Keratinocyte (primary cell): ENCODE measurements at places on chromosomes 1 and 21. TPM values are rescaled to one million over a fixed set of nuclear protein-coding genes. Genes with fewer than 3 reads are reported as not detected.

DMRTA2 gene
- 0.01 TPM in 1 of 3 replicates, not detected in the others for polyA plus RNA-seq

DIO1 gene
- polyA plus RNA-seq = not detected in 3 replicates

TEDDM1 gene
- polyA plus RNA-seq = not detected in 3 replicates

TRNP1 gene
- polyA plus RNA-seq = 130 to 166 TPM (median 164 TPM) in 3 replicates

CPT2 gene
- polyA plus RNA-seq = 13.8 to 21.6 TPM (median 16.6 TPM) in 3 replicates

PRDM16 gene
- under 0.01 to 0.05 TPM in 2 of 3 replicates, not detected in the other for polyA plus RNA-seq

TRMT1L gene
- 17.3 to 34.5 TPM (median 22.2 TPM) in 3 replicates for polyA plus RNA-seq

PADI1 gene
- polyA plus RNA-seq = 0.96 to 2.1 TPM (median 1.0 TPM) in 3 replicates

- DNase-seq = no peak
These were observed 51.3 kb upstream of the PLA2G2C start for GRCh38 chr1:20237646-20238045.

- DNase-seq = no peak
These were observed 1.1 kb upstream of the AKIRIN1 start for GRCh38 chr1:38989979-38990378.

- no peak for DNase-seq
These were observed 287.5 kb downstream of the SMYD3 start for GRCh38 chr1:246219508-246220030.

- DNase-seq = no peak
These were observed 10.0 kb upstream of the TGFBR3 start for GRCh38 chr1:91895832-91896556.

DNA sequence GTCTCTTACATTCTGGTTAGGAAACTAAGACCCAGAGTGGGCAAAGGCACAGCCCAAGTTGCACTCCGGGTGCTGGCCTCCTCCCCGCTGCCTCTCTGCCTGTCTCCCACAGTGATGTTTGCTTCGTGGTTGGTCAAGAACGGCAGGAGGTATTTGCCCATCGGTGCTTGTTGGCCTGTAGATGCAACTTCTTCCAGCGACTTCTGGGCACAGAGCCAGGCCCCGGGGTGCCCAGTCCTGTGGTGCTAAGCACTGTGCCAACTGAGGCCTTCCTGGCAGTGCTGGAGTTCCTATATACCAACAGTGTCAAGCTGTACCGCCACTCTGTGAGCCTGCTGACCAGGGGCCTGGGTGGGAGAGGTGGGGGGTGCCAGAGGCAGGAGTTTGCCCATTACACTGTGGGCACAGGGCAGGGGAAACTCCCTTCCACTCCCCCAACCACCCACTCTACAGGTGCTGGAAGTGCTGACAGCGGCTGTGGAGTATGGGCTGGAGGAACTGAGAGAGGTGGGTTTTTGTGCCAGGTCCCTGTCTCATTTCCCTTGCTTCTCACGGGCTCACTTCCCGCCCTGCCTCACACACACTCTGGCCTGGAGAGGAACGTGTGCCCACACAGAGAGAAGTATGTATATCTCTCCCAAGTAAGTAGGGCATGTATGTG, 1.9 kb downstream of the BTBD19 start:
- no peak for DNase-seq

GRCh38 chr21:36171741-36172331, 15.2 kb downstream of the DOP1B start:
- no peak for DNase-seq

- DNase-seq = peak; percentile 85
These were observed 99.2 kb downstream of the CTH start for GRCh38 chr1:70509996-70510876.

DNA sequence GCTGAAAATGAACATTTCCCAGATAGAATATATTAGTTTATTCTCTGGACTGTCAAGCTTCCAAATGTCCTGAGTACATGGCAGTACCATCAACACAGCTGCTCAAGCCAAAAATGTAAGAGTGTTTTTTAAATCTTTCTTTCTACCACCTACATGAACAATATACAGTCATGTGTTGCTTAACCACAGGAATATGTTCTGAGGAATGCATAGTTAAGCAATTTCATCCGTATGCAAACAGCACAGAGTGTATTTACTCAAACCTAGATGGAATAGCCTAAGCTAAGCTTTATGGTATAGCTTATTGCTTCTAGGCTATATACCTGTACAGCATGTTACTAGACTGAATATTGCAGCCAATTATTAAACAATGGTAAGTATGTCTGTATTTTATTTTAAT, 561.9 kb upstream of the ADGRL4 start:
- no peak for DNase-seq

GRCh38 chr1:184118046-184118445, 66.5 kb downstream of the TSEN15 start:
- peak; percentile 94 for DNase-seq

DNA sequence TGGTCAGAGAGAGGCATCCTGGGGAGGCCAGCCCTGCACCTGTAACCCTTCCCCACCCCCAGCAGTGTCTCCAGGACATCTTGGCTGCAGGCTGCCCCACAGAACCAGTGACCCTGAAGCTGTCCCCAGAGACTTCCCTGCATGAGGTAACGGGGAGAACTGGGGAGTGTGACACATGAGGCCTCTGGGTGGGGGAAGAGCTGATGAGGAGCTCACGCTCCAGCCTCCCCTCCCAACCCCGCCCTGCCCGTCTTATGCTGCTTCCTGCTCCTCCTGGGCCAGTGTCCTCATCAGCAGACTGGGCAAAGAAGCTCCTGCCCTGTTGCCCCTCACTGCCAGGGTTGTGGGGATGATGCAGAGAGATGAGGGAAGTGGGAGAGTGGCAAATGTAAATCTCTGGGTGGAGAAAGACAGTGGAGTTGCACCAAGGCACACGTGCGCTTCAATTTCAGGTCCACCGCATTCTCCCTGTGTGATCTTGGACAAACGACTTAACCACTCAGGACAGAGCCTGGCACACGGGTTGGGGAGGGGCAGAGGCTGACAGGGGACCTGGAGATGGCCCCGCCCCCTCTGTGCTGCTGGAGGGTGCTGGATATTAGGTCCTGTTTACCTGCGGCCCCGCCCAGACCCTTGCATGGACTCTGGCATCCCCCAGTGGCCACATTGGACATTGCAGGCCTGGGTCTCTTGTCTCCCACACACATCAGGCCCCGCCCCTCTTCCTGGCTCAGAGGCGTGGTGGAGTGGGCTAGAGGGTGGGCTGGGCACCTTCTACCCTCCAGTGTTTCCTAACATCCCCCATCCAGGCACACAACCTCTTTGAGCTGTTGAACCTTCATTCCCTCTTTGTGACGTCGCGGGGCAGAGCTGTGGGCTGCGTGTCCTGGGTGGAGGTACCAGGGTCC, 12.3 kb downstream of the CLCNKB start:
- peak; percentile 82 for DNase-seq

GRCh38 chr1:22709227-22709626, 1.4 kb upstream of the EPHB2 start:
- DNase-seq = no peak

GRCh38 chr1:74010206-74010605, 187.8 kb downstream of the LRRIQ3 start:
- DNase-seq = no peak

DNA sequence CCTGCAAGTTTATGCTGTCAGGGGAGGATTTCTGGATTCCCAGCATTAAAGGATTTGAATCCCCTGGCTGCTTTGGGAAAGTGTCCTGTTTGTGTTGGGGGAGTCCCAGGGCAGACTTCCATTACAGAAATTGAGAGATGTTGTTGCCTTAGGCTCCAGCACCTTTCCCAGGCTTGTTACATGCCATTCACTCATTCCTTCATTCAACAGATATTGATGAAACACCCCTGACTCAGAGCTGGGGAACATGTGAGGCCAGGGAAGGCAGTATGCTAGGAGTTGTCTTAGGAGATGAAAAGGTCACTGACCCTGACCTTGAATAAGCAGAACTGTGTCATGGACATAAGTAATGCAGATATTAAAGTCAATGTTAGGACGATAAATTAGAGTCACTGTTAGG, 161.7 kb downstream of the NTMT2 start:
- no peak for DNase-seq

DNA sequence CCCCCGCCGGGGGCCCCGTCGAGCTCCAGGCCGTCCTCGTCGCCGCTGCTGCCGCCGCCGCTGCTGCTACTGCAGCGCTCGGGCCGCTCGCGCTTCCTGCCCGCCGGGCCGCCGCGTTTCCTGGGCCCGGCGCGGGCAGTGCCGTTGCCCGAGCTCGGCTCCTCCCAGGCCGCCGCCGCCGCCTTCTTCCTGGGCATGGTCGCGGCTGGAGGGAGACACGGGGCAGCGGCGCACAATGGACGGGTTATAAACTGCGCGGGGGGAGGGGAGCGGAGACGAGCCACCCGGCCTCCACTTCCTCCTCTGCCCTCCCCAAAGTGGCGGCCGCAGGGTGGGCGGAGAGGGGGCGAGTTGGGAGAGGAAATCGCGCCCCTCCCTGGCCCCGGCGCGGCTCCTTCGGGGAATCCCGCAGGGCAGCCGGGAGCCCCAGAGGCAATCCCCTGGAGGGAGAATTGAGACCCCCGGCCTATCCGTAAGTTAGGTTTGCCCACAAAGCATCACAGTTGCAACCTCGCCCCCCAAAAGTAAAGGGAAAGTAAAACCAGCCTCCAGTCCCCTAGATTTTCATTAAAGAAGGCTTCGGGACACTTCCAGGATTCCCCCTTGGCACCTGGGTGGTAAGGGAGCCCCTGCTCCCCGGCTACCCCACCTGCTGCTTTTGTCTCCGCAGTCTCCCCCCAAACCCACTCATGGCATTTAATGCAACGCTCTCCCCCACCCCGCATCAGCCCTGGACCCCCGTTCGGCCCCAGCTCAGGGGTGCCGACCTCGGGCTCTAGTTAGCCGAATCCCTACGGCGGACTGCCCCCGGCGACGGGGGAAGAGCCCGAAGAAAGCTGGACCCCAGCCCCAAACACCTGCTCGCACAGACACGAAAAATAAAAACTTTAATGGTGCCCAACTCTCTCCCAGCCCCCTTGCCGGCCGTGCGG, 893 bp downstream of the RCC2 start:
- DNase-seq = no peak

DNA sequence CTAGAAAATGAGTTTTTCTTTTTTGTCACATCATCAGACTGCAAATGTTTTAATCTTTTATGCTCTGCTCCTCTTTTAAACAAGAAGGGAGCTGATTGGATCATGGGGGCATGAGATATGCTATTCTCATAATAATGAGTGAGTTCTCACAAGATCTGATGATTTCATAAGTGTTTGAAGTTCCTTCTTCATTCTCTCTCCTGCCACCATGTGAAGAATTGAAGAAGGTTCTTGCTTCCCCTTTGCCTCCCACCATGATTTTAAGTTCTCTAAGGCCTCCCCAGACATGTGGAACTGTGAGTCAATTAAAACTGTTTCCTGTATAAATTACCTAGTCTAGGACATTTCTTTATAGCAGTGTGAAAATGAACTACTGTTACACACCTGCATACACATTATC, 218.2 kb downstream of the NRIP1 start:
- no peak for DNase-seq

- no peak for DNase-seq
These were observed 267.8 kb downstream of the GRIK3 start for GRCh38 chr1:36766481-36766880.

DNA sequence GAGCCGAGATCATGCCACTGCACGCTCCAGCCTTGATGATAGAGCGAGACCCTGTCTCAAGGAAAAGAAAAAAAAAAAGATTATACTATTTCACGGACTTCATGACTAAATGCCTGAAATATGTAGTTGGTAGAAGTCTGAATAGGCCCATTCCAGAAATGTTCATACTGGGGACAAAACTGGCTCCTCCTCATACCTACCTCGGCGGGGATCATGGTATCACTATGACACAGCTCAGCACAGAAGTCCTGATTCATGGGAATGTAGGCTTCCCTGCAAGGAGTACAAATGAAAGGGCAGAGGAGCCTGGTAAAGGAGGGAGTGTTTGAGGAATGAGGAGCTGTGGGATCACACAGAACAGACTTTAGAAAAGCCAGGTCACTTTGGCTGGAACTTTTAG, 5.0 kb downstream of the SPATA46 start:
- no peak for DNase-seq

GRCh38 chr21:44959376-44960091, 19.7 kb downstream of the SLX9 start:
- DNase-seq = no peak

- DNase-seq = no peak
These were observed 92.5 kb downstream of the ITSN1 start for GRCh38 chr21:33734818-33735217.

- DNase-seq = no peak
These were observed 57.8 kb downstream of the KCNJ15 start for GRCh38 chr21:38314558-38314957.

DNA sequence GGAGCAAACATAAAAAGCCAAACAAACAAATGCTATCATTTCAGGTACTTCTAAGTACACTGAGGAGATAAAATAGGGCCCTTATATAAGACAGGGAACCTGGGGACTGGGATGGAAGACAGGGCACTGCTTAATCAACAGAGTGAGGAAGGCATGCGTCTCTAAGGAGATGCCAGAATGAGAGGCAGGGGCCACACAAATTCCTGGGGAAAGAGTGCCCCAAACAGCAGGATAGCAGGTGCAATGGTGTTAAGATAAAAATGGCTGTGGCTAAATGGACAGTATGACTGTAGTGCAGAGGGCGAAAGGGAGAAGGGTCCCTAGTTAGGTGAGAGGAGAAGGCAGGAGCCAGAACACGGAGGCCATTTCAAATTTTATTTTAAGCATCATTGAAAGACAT, 113.9 kb downstream of the ZBTB18 start:
- DNase-seq = no peak

DNA sequence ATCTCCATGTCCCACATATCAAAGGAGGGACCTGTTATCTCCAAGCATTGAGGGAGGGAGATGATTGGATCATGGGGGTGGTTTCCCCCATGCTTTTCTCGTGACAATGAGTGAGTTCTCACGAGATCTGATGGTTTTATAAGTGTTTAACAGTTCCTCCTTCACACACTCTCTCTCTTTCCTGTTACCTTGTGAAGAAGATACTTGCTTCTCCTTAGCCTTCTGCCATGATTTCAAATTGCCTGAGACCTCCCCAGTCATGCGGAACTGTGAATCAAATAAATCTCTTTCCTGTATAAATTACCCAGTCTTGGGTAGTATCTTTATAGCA, 91.6 kb downstream of the DDAH1 start:
- no peak for DNase-seq

DNA sequence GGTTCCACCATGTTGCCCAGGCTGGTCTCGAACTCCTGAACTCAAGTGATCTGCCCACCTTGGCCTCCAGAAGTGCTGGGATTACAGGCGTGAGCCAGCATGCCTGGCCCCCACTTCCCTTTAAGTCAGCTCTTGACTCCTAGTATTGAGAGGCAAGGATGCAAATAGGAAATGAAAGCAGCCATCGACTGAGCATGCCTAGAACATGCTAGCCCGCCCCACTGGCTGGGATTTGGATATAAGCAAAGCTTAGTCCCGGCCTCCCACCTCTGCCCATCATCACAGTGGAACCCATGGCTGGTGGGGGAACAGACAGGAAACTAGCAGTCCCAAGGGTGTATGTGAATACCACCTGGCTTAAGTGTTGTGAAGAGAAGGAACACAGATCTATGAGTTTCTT, 10.5 kb downstream of the C1orf167 start:
- no peak for DNase-seq

DNA sequence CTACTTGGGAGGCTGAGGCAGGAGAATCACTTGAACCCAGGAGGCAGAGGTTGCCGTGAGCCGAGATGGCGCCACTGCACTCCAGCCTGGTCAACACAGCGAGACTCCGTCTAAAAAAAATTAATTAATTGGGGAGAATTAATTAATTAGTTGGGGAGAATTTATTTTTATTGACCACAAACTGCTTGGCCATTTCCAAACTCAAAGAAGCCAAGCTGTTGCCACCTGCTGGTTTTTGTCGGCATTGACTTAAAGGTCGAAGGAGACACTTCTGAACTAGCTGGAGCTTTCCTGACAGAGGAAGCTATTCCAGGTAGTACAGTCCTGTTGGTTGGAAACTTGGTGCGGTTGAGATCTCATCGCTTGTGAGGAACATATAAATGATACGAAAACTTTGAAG, 13.1 kb downstream of the MAP1LC3C start:
- DNase-seq = no peak

GRCh38 chr1:47816325-47817071, 180.7 kb downstream of the TRABD2B start:
- no peak for DNase-seq
